Left lung (tissue), 14 donors: ENCODE measurements at places on chromosomes 7 and 10. TPM values are rescaled to one million over a fixed set of nuclear protein-coding genes. Genes with fewer than 3 reads are reported as not detected.

- H3K36me3 ChIP-seq: no peaks in the 10 kb centered on the region
- no peak overlapping the region for H3K4me3 ChIP-seq
- H3K27ac ChIP-seq: no peak overlapping the region
- H3K27me3 ChIP-seq: no peaks in the 10 kb centered on the region
Observed at GRCh38 chr10:7956508-7956907, 98.0 kb upstream of the GATA3 start.

GRCh38 chr7:100126239-100126930, 382 bp upstream of the MBLAC1 start:
- H3K36me3 ChIP-seq: no peaks in the 10 kb centered on the region
- no peak for DNase-seq
- H3K4me3 ChIP-seq: peak overlapping the region; percentile 93
- H3K27me3 ChIP-seq: no peaks in the 10 kb centered on the region
- peaks cover 5% of the 10 kb centered on the region for H3K4me1 ChIP-seq

DTX2 gene
- 40.9 TPM for total RNA-seq

DNA sequence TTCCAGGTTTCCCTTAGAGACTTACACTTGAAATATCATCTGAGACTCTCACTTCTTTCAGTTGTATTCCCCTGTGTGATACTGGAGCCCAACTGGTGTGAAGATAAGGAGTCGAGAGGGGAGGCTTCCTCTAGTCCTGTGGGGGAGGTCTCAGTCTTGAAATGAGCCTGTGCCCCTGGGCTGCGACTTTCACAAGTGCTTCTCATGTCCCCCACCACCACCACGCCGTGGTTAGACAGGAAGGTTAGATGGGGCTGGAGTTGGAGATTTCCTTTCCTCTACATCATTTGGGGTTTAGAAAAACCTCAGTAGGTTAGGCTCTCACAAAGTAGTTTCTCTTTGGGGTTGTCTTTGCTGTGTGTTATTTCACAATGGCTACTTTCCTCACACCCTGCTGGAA, 25.6 kb upstream of the MKX start:
- H3K4me1 ChIP-seq: no peaks in the 10 kb centered on the region
- H3K36me3 ChIP-seq: no peaks in the 10 kb centered on the region
- no peak overlapping the region for H3K27ac ChIP-seq

- H3K27ac ChIP-seq: no peak overlapping the region
- no peaks in the 10 kb centered on the region for H3K27me3 ChIP-seq
- DNase-seq: no peak
- H3K36me3 ChIP-seq: no peaks in the 10 kb centered on the region
- H3K4me3 ChIP-seq: no peak overlapping the region
Observed at GRCh38 chr7:158416283-158416933, 171.2 kb downstream of the PTPRN2 start.

DNA sequence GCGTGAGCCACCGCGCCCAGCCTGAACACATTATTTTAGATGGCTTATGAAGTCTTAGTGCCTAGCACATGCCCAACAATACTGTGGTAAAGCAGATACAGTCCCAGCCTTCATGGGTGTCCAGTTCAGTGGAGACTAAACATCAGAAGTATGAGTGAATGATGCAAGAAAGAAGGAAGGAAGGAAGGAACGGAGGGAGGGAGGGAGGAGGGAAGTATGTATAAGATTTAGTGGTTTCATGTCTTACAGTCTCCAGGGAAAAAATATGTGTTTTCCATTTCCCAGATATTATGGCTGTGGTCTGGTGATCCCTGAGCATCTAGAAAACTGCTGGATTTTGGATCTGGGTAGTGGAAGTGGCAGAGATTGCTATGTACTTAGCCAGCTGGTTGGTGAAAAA, 2.9 kb downstream of the AS3MT start:
- H3K4me1 ChIP-seq: no peaks in the 10 kb centered on the region
- no peak overlapping the region for H3K4me3 ChIP-seq
- H3K27me3 ChIP-seq: no peaks in the 10 kb centered on the region

- no peak overlapping the region for H3K27ac ChIP-seq
- H3K4me1 ChIP-seq: no peaks in the 10 kb centered on the region
Observed at GRCh38 chr7:40884241-40884640, 749.4 kb downstream of the SUGCT start.

EPDR1 gene
- total RNA-seq: 84.8 TPM

PPP1R17 gene
- total RNA-seq: not detected

GRCh38 chr10:68073631-68074030, 1.5 kb downstream of the HERC4 start:
- peaks cover 19% of the 10 kb centered on the region for H3K4me1 ChIP-seq
- H3K36me3 ChIP-seq: no peaks in the 10 kb centered on the region
- DNase-seq: no peak
- H3K27me3 ChIP-seq: no peaks in the 10 kb centered on the region
- peak overlapping the region; percentile 100 for H3K27ac ChIP-seq
- H3K4me3 ChIP-seq: peak overlapping the region; percentile 82
